ENCODE measurements at places on chromosomes 2 and 18. TPM values are rescaled to one million over a fixed set of nuclear protein-coding genes. Genes with fewer than 3 reads are reported as not detected.

- DNase-seq, result no peak
Observed at GRCh38 chr2:191703079-191703725, 25.3 kb downstream of the NABP1 start.

SPHKAP gene
- not detected for total RNA-seq

DNA sequence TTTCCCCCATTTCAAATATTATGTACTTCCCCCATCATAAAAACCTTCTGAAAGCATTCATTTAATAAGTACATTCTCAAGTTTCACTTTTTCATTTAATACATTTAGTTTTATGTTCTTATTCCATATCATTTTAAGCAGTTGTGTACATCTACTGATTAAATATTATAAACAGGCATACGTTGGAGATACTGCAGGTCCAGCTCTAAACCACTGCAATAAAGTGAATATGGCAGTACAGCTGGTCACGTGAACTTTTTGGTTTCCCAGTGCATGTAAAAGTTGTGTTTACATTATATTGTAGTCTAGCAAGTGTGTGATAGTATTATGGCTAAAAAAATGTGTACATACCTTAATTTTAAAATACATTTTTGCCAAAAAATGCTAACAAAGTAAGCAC lies 48.7 kb downstream of the TET3 start:
- DNase-seq, result no peak

GRCh38 chr2:181152226-181152625 lies 171.8 kb downstream of the UBE2E3 start:
- DNase-seq, result no peak

DNA sequence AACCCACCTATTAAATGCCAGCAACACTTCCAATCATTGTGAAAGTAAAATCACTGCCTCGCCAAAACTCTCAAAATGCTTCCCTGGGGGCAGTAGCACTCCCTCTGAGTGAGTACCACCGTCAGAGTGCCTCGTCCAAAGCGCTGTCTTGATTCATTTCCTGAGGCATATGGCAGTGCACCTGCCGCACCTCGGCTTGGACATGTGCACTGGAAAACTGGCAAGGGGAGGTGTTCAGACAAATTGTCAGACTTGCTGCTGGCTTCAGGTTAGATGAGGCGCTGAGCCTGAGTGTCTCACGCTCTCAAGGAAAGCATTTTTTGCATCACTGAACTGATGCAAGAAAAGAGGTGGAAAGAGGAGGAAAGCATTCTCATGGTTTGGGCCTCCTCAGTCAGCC lies 132.8 kb downstream of the ATL2 start:
- DNase-seq, result no peak

- DNase-seq, result no peak
Observed at GRCh38 chr2:66186537-66186936, 248.4 kb upstream of the MEIS1 start.

GULP1 gene
- total RNA-seq, result not detected

PXDN gene
- not detected for total RNA-seq

- DNase-seq, result no peak
Observed at GRCh38 chr18:48037481-48038271, 107.2 kb upstream of the SMAD2 start.

GRCh38 chr2:226548732-226549131 lies 250.9 kb downstream of the IRS1 start:
- no peak for DNase-seq

C2orf81 gene
- 22.5 TPM for total RNA-seq

FAHD2B gene
- total RNA-seq, result 39.1 TPM

- no peak for DNase-seq
Observed at GRCh38 chr18:52009958-52010357, 330.0 kb upstream of the DCC start.

DNA sequence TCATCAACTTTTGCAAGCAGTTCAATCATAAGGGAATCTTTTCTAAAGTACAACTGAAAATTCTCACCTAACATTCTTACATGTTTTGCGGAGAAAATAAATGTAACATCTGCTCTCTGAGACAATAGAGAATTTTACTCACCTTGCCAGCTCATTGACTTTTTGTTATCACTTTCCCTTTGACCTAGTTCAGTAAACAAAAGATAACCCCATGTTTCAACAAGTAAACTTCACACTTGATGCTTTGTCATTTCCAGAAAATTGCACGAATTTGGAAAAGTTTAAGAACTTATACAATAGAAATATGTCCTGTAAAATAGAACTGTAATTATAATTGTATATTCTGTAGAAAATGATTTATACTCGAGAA lies 1110.0 kb upstream of the ACVR2A start:
- DNase-seq, result no peak

CKAP2L gene
- total RNA-seq, result 77.3 TPM

GRCh38 chr2:67399144-67399543 lies 2.0 kb downstream of the ETAA1 start:
- DNase-seq, result no peak

DNA sequence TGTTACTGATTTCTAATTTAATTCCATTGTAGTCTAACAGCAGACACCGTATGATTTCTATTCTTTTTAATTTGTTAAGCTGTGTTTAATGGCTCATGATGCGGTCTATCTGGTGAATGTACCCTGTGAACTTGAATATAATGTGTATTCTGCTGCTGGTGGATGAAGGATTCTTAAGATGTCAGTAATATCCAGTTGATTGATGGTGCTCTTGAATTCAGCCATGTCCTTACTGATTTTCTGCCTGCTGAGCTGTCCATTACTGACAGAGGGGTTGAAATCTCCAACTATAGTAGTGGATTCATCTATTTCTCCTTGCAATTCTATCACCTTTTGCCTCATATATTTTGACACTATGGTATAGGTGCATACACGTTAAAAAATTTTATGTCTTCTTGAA lies 373.3 kb upstream of the RAB12 start:
- no peak for DNase-seq

FAM237A gene
- not detected for total RNA-seq

- no peak for DNase-seq
Observed at GRCh38 chr2:191836471-191836852, 10.4 kb downstream of the CAVIN2 start.

DNA sequence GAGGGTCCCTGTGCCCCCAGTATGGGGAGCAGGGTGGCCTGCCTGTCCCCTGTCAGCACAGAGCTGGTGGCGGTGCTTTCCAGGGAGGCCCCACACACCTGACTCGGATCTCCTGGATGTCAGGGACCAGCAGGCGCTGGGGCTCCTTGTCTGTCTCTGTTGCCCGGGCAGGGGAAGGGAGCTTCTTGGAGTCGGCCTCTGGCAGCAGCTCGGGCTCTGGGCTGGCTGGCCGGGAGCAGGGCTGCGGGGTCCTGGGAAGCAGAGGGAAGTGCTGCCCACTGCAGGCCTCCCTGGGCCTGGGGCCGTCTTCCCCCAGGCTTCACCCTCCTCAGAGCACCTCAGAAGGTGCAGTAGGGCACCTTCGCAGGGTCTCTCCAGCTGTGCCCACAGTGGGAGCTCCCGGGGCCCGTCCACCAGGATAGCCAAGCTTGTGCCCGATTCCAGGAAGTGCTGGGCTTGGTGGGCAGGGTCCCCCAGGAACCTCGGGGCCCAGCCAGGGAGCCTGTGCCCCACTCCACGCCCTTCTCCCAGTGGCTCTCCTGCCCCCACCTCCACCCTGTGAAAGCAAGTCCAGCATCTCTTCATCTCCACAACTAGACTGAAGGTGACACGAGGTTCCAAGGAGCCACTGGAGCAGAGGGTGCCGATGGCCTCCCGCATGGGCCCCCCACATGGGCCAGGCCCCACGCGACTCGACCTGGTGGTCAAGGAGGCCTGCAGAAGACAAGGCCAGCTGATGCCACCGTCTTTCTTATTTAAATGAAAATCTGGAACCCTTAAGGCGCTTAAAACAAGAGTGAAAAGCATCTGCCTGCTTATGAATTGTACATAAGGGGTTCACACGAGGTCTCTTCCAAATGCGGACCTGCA lies 28.2 kb downstream of the AQP12A start:
- DNase-seq, result no peak

GRCh38 chr2:20953146-20953824 lies 90.6 kb downstream of the APOB start:
- no peak for DNase-seq

DNA sequence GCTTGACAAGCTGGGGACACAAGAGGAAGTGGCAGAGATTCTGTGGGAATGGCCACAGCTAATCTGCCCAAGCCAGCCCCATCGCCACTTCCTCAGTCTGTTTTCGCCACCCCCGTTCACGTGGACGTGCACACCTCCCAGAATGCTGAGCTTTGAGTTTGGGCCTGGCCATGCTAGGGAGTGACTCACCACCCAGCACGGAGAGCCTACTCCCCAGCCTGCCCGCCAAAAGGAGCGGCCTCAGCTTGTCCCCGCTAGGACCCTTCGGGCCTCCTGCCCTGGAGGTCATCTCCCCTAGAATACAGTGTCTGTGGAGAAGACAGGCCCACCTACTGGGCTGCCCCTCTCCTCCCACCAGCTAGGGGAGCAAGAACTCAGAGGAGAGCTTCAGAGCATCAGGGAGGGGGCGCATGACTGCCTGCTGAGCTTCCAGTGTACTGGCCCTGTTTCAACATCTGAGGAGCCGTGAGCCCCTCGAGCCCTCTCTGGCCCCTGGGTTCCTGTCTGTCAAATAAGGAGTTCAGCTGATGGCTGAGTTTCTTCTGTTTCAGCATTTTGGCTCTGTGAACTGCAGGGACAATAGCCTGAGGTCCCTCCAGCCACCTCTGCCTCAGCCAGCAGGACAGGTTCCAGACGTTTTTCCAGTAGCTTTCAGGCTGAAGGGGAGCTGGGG lies 5.1 kb downstream of the SLC35F6 start:
- no peak for DNase-seq
